ENCODE measurements at places on chromosomes 6 and 20.
A peak's percentile ranks its signal among the peaks of the same experiment; 100 is the strongest.

DNA sequence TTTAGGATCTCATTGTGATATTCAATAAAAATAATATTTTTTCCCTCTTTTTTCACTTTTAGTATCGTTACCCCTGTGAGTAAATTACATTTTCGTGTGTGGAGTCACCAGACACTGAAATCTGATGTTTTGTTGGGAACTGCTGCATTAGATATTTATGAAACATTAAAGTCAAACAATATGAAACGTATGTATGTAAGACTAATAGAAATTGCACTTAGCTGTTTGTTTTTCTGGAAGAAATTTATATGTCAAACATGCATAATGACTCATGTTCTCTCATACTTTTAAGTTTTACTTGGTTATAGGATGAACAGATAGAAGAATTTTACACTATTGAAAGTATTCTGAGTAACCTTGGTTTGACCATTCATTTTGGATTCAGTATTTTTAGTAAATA, 49.4 kb downstream of the ITCH start:
- peaks cover 12% of the 10 kb centered on the region for H3K4me1 ChIP-seq
- no peaks in the 10 kb centered on the region for H3K27me3 ChIP-seq
- H3K36me3 ChIP-seq, result peaks cover 83% of the 10 kb centered on the region
- no peak for DNase-seq
- H3K4me3 ChIP-seq, result no peak overlapping the region

GRCh38 chr20:60540591-60540990, 582.4 kb downstream of the CDH26 start:
- H3K4me3 ChIP-seq, result no peak overlapping the region
- H3K36me3 ChIP-seq, result peaks cover 3% of the 10 kb centered on the region
- peaks cover 14% of the 10 kb centered on the region for H3K27me3 ChIP-seq
- H3K4me1 ChIP-seq, result no peaks in the 10 kb centered on the region

DNA sequence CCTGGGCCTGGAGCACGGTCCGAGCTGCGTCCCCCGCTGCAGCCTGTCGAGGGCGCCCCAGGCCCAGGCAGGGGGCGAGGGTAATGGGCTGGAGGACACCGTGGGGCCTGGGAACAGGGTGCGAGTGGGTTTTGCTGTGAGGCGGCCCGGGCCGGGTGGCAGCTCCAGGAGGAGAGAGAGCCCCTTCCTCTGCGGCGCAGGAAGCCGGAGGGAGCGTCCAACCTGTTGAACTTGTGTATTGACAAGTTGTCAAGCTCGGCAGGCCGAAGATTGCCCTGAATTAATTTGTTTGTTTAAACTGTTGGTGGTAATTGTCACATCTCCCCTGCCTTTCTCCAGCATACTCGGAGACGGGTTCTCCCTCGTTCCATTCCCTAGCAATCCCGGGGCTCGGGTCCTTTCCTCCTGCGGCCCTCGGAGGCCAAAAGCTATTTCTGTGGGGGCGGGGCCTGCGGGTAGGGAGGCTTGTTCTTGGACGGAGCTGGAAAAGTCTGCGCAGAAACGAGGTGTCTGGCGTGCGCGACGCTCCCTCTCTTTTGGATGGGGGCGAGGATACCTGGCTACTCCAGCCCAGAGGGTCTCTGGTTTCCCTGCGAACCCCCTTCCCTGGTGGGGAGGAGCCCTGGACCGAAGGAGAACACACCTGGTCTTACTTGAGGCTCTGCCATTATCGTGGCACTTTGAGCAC, 9.9 kb downstream of the NR2E1 start:
- H3K4me3 ChIP-seq, result peak overlapping the region; percentile 66
- H3K4me1 ChIP-seq, result peaks cover 23% of the 10 kb centered on the region
- no peaks in the 10 kb centered on the region for H3K36me3 ChIP-seq

DNA sequence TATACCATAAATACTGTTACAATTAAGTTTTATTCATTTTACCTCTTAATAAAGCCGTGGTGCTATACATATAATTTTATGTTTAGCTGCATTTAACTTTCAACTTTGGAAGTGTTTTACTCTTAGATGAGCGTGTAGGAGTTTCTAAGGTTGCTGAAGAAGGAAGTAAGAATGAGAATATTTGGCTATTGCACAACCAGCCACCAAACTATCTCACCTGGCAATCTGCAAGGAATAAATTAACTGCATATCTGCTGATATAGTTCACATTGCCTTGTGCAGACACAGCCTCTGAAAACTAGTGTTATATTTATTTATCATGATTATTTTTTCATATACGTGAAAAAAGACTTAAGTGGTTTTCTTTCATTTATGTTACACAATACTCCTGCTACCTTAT, 230.4 kb downstream of the PLCB1 start:
- H3K27me3 ChIP-seq, result no peaks in the 10 kb centered on the region
- peaks cover 3% of the 10 kb centered on the region for H3K36me3 ChIP-seq
- peaks cover 6% of the 10 kb centered on the region for H3K4me1 ChIP-seq
- H3K4me3 ChIP-seq, result no peak overlapping the region
- no peak for DNase-seq

DNA sequence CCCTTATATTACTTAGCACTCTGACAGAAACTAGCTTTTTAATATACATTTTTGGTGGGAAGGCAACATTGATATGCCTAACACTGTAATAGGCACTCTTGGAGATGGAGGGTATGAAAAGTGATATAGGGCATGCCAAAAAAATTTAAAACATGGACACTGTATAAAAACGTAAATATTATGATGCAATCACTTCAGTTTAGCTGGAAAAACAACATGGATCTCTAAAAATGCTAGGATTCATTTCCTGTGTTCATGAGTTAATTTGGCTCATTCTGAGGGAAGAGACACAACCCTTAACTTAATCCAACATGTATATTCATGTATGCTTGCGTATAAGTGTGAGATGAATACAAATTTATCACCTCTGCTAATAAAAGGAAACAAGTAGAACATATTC, 157.3 kb upstream of the TFAP2D start:
- no peak for DNase-seq
- H3K27me3 ChIP-seq, result no peaks in the 10 kb centered on the region
- H3K27ac ChIP-seq, result no peak overlapping the region
- H3K36me3 ChIP-seq, result no peaks in the 10 kb centered on the region

DNA sequence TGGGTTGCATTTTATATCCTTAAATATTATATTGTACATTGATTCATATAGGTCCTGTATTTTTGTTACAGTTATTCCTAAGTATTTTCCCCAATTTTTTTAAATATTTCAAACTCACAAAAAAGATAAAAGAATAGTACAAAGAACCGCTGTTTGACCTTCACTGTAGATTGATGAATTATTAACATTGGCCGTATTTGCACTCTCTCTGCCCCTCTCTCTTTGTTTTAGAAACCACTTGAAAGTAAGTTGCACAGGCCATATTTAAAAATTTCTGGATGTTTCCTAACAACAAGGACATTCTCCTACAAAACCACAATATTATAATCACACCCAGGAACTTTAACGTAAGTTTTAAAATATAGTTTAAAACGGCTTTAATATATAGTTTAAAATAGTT, 72.0 kb upstream of the DUSP22 start:
- H3K27me3 ChIP-seq, result peaks cover 8% of the 10 kb centered on the region
- peaks cover 3% of the 10 kb centered on the region for H3K36me3 ChIP-seq
- no peak overlapping the region for H3K4me3 ChIP-seq
- DNase-seq, result no peak
- no peak overlapping the region for H3K27ac ChIP-seq

GRCh38 chr6:118719351-118720124, 68.1 kb upstream of the CEP85L start:
- DNase-seq, result no peak
- H3K36me3 ChIP-seq, result no peaks in the 10 kb centered on the region
- H3K27me3 ChIP-seq, result no peaks in the 10 kb centered on the region
- no peak overlapping the region for H3K4me3 ChIP-seq

GRCh38 chr6:134830194-134830593, 119.7 kb downstream of the ALDH8A1 start:
- no peak overlapping the region for H3K4me3 ChIP-seq
- H3K27ac ChIP-seq, result no peak overlapping the region
- no peaks in the 10 kb centered on the region for H3K4me1 ChIP-seq
- H3K27me3 ChIP-seq, result peaks cover 4% of the 10 kb centered on the region
- no peaks in the 10 kb centered on the region for H3K36me3 ChIP-seq
- DNase-seq, result no peak

GRCh38 chr20:46543959-46544358, 6.5 kb downstream of the OCSTAMP start:
- H3K4me1 ChIP-seq, result peaks cover 6% of the 10 kb centered on the region
- H3K4me3 ChIP-seq, result no peak overlapping the region
- H3K36me3 ChIP-seq, result no peaks in the 10 kb centered on the region
- no peak overlapping the region for H3K27ac ChIP-seq
- H3K27me3 ChIP-seq, result peaks cover 5% of the 10 kb centered on the region

DNA sequence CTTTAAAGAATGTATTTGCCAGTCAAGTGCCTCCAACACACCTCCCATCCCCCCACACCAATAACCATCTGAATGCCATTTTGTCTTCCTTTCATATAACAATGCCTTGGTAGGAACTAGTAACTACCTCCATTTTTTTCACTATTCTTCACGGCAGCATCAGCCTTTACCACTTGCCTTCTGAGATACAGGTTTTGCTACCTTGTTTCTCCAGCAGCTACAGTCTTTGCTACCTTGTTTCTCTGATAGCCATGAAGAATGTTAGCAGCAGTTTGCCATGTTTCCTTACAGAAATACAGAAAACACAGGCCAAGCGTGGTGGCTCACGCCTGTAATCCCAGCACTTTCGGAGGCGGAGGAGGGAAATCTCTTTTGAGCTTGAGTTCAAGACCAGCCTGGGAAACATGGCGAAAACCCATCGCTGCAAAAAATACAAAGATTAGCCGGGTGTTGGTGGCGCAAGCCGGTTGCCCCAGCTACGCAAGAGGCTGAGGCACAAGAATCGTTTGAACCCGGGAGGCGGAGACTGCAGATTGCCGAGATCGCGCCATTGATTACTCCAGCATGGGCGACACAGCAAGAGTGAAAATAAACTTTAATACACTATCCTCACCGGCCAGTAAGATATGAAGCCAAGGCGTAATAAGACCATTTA, 100.9 kb downstream of the HFE start:
- H3K4me3 ChIP-seq, result peak overlapping the region; percentile 91
- H3K36me3 ChIP-seq, result peaks cover 28% of the 10 kb centered on the region
- no peaks in the 10 kb centered on the region for H3K27me3 ChIP-seq
- peaks cover 18% of the 10 kb centered on the region for H3K4me1 ChIP-seq
- H3K27ac ChIP-seq, result peak overlapping the region; percentile 96

- no peak overlapping the region for H3K27ac ChIP-seq
- DNase-seq, result no peak
- H3K27me3 ChIP-seq, result no peaks in the 10 kb centered on the region
These were observed 19.4 kb downstream of the CDS2 start for GRCh38 chr20:5146099-5146668.

GRCh38 chr6:125699591-125699990, 49.8 kb upstream of the HEY2 start:
- no peak for DNase-seq
- no peak overlapping the region for H3K27ac ChIP-seq
- H3K36me3 ChIP-seq, result no peaks in the 10 kb centered on the region
- no peak overlapping the region for H3K4me3 ChIP-seq
- H3K27me3 ChIP-seq, result peaks cover 31% of the 10 kb centered on the region
- H3K4me1 ChIP-seq, result no peaks in the 10 kb centered on the region

DNA sequence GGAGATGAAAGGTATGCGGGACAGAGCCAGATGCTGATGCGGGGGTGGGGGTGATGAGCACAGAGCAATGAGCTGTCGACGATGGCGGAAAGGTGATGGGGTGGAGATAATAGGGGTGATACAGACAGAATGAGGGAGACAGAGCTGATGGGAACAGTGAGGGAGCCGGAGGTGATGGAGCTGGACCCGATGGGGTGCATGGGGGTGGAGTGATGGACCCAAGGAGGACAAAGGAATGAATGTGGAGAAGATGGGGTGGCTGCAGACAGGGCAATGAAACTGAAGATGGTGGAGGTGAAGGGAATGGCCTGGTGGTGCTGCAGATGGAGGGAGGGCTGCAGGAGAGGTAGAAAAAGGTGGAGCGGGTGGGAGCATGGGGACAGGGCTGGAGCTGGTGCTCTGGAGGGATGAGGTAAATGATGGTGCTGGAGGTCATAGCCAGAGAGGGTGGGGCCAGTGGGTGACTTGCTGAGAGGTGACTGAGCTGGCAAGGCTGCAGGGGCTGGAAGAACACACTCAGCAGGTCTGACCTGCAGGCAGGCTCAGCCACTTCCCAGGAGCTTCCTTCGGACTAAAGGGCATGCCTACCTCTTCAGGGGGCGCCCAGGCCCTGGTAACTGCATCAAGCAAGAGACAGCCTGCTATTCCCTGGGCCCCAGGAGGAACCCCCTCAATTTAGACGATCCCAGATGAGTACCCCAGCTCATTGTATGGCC, 6.0 kb upstream of the FOXS1 start:
- no peaks in the 10 kb centered on the region for H3K4me1 ChIP-seq
- H3K27me3 ChIP-seq, result peaks cover 24% of the 10 kb centered on the region
- no peak for DNase-seq
- H3K27ac ChIP-seq, result no peak overlapping the region

DNA sequence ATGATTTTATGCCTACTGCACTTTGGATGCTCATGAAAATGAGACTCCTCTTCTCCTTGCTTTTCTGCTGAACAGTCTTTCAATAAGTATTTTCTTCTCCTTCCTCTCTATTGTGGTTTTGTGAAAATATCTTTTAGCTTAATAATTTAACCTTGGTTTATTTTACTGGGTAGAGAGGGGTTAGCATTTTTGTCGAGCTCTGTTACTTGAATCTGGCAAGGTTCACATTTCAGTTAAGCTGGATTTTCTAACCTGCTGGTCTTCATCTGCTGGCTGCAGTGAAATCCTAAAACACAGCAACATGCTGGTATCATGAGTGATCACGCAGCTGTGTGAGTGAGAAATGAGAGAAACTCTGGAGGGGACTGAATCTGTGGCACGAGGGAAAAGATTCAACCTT, 222.7 kb upstream of the NOX3 start:
- no peaks in the 10 kb centered on the region for H3K27me3 ChIP-seq
- H3K27ac ChIP-seq, result no peak overlapping the region
- no peak overlapping the region for H3K4me3 ChIP-seq

- H3K4me3 ChIP-seq, result no peak overlapping the region
- H3K27me3 ChIP-seq, result no peaks in the 10 kb centered on the region
- DNase-seq, result no peak
- H3K36me3 ChIP-seq, result no peaks in the 10 kb centered on the region
- H3K4me1 ChIP-seq, result no peaks in the 10 kb centered on the region
- no peak overlapping the region for H3K27ac ChIP-seq
These were observed 121.7 kb downstream of the EYA4 start for GRCh38 chr6:133362813-133363212.

Measured in effector memory CD8-positive, alpha-beta T cell (primary cell).